Panc1 (cell line): ENCODE measurements at places on chromosomes 5 and 9. TPM values are rescaled to one million over a fixed set of nuclear protein-coding genes. Genes with fewer than 3 reads are reported as not detected.

Gene OTP
- total RNA-seq, result 0.05 TPM

Gene SPAG8
- total RNA-seq, result 0.90 TPM

Gene SLC6A3
- total RNA-seq, result 0.05 TPM

Gene ZNF608
- 37.5 TPM for total RNA-seq
